ENCODE measurements at places on chromosomes 12 and 14. TPM values are rescaled to one million over a fixed set of nuclear protein-coding genes. Genes with fewer than 3 reads are reported as not detected.

TAS2R7 gene
- total RNA-seq, result not detected

NGDN gene
- 41.4 TPM for total RNA-seq

FAM186B gene
- not detected for total RNA-seq

RFX4 gene
- total RNA-seq, result not detected

LMO3 gene
- not detected for total RNA-seq

DCTN2 gene
- 202 TPM for total RNA-seq

HAL gene
- 0.23 TPM for total RNA-seq

SLC5A8 gene
- total RNA-seq, result not detected

RNF31 gene
- total RNA-seq, result 42.3 TPM

POTEM gene
- not detected for total RNA-seq

KCNC2 gene
- total RNA-seq, result not detected

FOXN4 gene
- not detected for total RNA-seq

EMP1 gene
- total RNA-seq, result 117 TPM

CNTN1 gene
- total RNA-seq, result 2.3 TPM
